K562 (cell line): ENCODE measurements at places on chromosomes 7 and 10.
A peak's percentile ranks its signal among the peaks of the same experiment; 100 is the strongest.

GRCh38 chr7:107891636-107892366 is 818 bp downstream of the DLD start:
- DNase-seq = peak; percentile 70

GRCh38 chr10:72276421-72277339 is 3.0 kb downstream of the DDIT4 start:
- no peak for DNase-seq

DNA sequence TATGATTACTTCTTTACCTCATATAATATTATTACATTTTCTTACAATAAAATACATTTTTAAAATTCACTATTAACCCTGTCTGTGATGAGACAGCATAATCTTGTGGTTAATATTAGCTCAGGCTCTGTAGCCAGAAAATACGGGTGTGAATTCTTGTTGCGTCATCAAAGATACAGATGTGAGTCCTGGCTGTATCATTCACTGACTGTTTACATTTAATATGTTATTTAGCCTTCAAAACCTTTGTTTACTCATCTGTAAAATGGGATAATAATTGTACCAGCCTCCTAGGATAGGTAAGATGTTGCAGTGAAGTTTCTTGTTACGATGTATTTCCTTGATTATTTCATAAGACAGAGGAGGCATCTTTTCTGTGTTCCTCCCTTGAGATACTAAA is 184.7 kb upstream of the PRPS1L1 start:
- DNase-seq = no peak

- no peak for DNase-seq
Observed at GRCh38 chr7:127995881-127996215, 35.4 kb downstream of the LRRC4 start.

GRCh38 chr10:97399843-97400545 is 1.1 kb downstream of the RRP12 start:
- peak; percentile 76 for DNase-seq

DNA sequence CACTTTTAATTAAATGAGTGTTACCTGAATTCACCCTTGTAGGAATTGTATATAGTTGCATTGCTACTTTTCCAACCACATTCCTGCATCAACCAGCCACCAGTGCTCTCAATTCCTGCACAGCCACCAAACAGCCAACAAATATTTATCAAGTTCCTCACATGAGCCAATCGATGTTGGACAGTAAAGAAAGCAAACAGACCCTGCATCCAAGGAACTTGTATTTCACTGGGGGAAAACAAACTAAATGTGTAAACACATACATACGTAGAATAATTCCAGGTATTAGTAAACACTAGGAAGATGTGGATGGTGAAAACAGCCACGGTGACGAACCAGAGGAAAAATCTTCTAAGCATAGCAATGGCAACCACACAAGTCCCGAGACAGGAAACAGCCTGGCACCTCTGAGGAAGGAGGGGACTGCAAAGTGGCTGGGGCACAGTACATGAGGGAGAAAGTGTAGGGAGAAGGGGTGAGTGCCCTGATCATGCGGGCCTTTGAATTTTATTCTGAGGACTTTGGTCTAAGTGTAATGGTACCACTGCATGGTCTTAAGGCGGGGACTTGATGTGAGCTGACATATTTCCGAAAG is 111.2 kb downstream of the XRCC2 start:
- no peak for DNase-seq

GRCh38 chr7:128362670-128363069 is 1.2 kb upstream of the PRRT4 start:
- no peak for DNase-seq

DNA sequence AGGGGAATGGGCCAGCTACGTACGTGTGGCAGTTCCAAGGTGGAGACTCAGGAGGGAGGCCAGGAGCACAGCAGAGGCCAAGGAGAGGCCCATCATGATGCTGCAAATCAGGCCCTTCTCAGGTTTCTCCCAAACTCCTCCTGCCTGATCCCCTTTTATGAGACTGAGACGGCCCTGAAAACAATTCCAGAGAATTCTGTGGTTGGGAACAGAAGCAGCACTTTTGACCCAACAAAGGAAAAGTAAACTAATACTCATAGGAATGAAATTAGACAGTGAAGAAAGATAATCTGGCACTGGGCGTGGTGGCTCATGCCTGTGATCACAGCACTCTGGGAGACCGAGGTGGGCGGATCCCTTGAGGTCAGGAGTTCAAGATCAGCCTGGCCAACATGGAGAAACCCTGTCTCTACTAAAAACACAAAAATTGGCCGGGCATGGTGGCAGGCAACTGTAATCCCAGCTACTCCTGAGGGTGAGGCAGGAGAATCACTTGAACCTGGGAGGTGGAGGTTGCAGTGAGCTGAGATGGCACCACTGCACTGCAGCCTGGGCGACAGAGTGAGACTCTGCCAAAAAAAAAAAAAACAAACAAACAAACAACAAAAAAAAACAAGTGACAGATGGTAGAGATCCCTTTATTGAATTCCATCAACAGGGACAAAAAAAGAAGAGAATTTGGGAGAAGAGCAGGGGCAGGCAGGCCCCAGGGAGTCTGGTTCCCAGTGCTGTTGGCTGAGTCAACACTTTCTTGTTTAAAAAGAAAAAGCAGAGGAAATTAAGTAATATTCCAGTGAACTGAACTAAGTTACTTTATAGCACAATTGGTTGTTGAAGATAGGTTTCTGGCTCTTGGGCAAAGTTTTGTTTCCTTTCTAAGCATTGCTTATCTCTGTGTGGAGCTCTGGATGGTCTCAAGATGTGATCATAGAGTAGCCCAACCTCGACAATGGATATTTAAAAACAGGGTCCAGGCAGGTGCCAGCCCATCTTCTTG is at the start of gene CCL26:
CCL26 (minus strand) TSS at position 131 of the 997 bp plus-strand sequence; CDS start at position 96, 35 bp downstream.
- DNase-seq = no peak

GRCh38 chr7:146249272-146249671 is 132.7 kb downstream of the CNTNAP2 start:
- DNase-seq = no peak

DNA sequence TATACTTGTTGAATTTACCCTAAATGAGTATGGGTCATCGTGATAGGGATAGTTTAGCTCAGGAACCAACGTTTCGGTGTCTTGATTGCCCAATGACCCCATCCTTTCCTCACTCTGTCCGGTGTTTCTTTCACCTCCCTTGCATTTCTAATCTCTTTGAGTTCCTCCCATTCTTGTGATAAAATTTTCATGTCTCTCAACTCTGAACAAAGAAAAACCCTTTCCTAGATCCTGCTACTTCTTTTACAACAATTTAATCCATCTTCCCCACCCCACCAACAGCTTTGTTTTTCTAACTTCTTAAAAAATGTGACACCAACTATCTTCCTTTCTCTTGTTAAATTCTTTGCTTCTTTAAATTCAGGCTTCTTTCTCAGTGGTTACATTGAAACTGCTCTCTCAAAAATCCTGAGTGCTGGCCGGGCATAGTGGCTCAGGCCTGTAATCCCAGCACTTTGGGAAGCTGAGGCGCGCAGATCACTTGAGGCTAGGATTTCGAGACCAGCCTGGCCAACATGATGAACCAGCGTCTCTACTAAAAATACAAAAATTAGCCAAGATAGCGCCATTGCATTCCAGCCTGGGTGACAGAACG is 130.3 kb upstream of the MINDY3 start:
- DNase-seq = no peak

GRCh38 chr10:34334908-34335307 is 480.2 kb downstream of the PARD3 start:
- DNase-seq = no peak

DNA sequence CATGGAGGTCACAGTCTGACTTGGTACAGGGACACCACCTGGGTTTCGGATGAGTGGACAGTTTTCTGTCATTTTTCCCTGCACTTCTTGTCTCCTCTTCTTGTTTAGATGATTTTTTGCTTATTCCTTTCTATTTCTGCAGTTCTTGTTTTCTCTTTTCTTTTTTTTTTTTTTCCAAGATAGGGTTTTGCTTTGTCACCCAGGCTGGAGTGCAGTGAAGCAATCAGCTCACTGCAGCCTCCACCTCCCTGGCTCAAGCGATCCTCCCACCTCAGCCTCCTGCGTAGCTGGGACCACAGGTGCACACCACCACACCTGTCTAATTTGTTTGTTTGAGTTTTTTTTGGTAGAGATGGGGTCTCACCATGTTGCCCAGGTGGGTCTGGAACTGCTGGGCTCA is 49.7 kb upstream of the RASGEF1A start:
- DNase-seq = no peak

GRCh38 chr10:72690071-72690755 is 1.7 kb upstream of the MCU start:
- DNase-seq = peak; percentile 50

GRCh38 chr7:101465131-101465530 is 102.5 kb downstream of the COL26A1 start:
- no peak for DNase-seq

DNA sequence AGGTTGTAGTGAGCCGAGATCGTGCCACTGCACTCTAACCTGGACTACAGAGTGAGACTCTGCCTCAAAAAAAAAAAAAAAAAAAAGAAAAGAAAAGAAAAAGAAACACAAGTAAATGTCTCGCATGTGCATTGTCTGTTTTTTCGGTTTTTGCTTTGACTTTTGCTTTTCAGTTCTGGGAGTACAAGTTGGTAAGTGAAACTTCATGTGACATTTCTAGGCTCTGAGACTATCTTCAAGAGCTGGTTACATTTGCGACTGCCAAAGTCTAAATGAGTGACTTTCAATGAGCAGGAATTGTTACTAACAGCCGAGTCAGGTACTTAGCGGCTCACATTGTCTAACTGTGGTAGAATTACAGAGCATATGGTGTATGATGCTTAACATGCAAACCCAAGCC is 107.0 kb upstream of the CELF2 start:
- no peak for DNase-seq

GRCh38 chr7:38658921-38659320 is 27.7 kb upstream of the AMPH start:
- no peak for DNase-seq

DNA sequence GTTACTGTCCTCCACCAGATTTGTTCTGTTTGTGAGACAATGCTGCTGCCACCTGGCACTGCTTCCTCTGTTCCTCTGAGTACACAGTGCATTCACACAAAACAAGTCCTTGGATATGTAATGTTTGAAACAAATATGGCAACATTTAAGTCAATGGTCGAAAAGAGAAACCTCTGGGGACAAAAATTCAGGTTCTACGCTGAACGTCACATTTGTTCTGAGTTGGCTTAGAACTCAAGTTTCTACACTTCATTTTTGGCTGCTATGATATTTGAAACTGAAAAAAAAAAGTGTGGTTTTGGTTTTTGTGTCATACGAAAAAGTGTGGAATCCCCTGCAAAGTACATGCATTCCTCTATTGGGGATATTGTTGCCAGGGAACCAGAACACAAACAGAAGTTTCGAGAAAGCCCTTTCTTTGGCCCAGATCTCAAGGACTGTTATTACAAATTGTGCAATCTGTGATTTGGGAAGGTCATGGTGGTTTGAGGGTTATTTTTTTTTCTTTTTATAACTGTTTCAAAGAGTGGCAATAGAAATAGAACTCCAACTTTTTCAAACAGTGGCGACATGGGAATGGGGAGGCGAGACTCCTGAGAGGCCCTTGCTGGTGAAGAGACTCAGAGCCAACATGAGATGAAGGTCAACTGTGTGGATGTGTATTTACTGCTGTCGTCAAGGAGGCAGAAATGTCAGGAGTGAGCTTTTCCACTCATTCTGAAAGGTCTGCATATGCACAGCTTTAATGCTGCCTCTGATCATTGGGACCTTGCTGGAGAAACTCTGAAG is 127.5 kb downstream of the CUBN start:
- DNase-seq = no peak

GRCh38 chr7:107035446-107035845 is 9.1 kb upstream of the PRKAR2B start:
- DNase-seq = peak; percentile 94

GRCh38 chr7:264541-265191 is 25.3 kb upstream of the FOXL3 start:
- DNase-seq = no peak

DNA sequence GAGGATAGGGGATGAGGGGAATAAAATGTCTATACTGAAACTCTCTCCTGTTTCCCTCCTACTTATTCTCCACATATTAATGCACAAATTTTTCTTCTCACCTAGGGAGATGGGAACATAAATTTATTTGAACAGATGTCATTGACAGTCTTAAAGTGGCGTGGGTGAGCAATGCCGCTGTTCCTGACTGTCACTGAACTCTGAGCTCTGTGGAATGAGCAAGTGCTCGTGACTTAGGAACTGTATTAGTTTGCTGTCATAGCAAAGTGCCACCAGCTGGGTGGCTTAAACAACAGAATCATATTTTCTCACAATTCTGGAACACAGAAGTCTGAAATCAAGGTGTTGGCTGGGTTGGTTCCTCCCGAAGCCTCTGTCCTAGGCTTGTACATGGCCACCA is 29.1 kb downstream of the INPP5F start:
- DNase-seq = no peak

DNA sequence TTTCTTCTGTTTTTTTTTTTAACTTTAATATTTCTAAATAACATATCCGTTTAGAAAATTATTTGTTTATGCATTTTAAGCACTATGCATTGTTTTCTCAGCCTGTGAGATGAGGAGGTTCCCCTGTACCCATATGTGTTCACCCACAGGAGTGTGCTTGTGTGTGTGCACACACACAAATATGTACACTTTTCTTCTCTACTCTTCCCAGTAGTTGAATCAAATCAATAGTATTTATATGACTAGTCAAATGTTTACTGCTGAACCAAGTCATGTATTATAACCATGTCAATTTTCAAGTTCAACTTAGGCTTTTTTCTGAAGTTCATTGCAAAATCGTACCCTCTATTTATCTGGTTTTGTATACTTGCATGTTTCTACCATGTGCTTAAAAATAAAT is 37.3 kb downstream of the HDAC9 start:
- no peak for DNase-seq

GRCh38 chr10:94439275-94439861 is 37.0 kb downstream of the TBC1D12 start:
- DNase-seq = no peak

DNA sequence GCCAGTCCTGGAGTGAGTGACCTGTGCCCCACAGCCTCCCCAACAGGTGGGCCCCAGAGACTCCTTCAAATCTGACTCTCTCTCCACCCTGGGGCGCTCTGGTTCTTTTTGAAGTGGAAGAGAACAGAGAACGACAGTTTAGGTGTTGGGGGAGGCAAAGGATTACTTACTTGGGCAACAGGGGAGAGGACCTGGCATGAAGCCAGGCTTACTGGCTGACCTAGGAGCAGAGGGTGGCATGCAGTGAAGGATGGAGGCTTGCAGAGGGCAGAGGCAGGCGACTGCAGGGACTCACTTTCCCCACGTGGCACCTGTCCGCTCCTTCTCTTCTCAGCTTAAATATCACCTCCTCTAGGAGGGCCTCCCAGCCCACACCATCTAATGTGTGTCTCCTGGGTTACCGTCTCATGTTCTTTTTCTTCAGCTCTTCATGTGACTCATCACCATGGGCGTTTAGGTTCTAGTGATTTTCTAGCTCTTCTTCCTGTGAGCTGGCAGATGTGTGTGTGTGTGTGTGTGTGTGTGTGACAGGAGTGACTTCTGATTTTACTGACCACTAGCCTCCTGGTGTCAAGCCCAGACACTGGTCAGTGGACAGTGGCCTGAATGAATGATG is 15.5 kb downstream of the LZTS2 start:
- DNase-seq = no peak

GRCh38 chr7:155917836-155918430 is 105.7 kb upstream of the SHH start:
- DNase-seq = peak; percentile 19
